Inflammatory macrophage treated with lipopolysaccharide for 4 hours (primary cell): ENCODE measurements at places on chromosomes 12 and 14.

DNA sequence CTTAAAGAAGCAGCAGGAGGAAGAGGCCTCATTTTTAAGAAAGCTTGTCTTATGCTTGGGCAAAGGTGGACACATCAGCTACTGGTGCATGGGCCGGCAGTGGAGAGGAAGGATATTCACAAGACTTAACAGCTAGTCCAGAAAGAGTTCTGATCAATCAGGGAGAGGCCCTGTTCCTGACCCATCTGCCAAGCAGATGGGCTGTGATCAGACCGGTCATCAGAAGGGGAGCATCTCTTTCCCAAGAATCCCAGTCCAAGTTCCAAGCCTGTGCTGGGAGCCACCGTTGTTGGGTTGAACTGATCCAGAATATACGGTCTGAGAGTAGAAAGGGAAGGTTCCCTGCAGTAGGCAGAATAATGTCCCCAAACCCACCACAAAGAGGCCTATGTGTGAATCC lies 32.7 kb upstream of the SOCS2 start:
- DNase-seq = no peak

DNA sequence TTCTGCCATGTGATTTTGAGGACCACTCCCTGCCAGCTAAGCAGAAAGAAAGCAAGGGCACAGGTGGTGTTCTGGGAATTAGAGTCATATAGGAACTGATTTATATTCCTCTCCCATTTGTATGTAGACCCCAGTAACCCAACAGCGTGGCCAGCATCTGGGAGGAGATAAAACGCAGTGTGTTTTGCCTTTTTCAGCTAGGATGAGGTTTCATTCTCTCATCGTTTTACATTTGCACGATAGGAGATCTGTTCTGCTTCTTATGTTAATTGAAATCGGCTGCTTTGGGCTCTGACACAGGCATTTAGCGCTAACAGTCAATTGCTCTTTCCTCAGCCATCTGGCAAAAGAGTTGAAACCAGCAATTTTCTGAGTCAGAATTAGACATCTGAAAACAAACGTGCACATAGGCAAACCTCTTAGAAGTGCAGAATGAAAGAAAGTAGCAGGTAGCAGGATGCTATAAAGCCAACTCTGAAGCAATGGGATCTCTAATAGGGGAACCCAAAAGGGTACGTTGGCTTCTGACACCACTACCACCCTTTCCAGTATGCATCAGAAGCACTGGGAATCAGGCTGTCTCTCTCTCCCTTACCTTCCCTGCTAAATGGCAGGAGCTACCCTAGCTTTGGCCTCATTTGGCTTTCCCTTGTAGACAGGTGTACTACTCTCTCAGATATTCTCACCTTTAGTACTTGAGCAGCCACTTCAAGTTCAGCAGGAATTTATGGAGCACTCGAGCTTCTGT lies 219.1 kb downstream of the PHLDA1 start:
- DNase-seq = no peak

DNA sequence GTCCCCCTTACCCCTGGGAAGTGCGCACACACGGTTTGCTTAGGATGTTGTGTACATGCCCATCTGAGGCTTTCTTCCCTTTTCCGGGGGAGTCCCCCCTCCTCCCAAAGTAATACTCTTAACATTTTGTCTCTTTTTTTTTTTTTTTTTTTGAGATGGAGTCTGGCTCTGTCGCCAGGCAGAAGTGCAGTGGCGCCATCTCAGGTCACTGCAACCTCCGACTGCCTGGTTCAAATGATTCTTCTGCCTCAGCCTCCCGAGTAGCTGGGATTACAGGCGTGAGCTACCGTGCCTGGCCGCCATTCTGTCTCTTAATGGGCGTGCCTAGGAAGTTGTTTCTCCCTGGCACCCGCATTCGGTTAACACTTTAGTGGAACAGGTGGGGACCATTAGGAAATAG lies 4.5 kb upstream of the GMFB start:
- no peak for DNase-seq

DNA sequence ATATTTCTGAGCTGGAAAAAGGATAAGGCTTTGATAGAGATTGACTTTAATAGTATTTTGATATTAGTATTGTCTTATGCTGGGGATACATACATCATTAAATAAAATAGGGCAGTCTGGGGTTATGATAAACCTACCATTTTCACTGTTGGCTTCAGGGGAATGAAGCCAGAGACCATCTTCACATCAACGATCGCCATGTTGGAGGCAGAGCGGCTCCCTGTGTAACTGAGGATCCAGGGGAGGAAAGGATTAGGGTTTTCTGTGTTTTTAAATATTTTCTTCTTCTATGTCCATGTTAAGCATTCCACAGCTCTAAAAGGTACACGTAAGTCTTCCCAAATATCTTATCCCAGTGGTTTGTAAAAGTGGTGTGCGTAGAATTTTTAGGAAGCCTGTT lies 45.4 kb downstream of the A2M start:
- no peak for DNase-seq

GRCh38 chr14:55301437-55302121 lies 30.4 kb downstream of the FBXO34 start:
- no peak for DNase-seq

- DNase-seq = no peak
Observed at GRCh38 chr14:57889245-57889644, 23.4 kb upstream of the SLC35F4 start.

GRCh38 chr14:87575378-87575777 lies 417.6 kb downstream of the GALC start:
- DNase-seq = no peak

GRCh38 chr12:8108808-8109398 lies 14.5 kb upstream of the CLEC4A start:
- DNase-seq = peak; percentile 76

DNA sequence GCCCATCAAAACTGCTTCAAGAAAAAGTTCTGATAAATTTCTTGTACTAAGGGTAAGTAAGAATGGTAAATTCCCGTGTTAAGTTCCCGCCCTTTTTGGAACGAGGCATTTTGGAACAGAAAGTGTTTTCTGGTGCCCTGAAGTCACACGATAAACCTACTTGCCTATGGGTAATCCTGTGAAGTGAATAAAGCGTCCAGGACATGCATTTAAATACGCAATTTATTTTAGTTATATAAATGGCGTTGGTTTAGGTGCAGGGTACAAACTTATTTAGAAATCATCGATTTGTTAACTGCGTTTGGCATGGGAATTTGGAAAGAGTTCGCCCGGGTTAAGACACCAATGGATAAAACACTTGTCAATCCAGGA lies 715 bp upstream of the RAP1B start:
- DNase-seq = peak; percentile 76

DNA sequence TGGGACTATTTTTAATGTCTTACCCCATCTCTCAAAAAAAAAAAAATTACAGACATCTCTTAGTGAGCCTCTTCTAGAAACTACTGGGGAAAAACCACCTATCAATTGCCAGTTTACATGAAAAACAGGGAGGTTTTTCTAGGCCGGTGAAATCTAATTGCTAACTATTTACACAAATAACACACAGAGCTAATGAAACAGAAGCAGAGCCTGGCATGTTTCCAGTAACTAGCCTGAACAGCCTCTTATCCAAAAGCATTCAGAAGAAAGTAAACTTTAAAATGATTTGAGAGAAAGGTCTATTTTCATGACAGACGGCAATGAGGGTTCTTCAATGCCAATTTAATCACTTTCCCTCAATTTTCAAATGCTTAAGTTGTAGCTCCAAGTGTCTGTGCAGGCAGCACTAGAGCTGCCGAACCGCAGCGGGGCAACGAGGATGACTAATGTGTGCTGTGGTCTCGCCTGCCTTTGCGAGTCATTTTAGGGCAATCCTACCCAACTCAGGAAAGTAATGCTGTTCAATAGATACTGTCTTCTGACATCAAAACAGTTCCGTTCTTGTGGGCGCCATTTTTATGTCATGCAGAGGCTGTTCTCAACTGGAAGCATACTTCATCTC lies 84.6 kb downstream of the SETD3 start:
- DNase-seq = no peak
